ENCODE measurements at places on chromosomes 4 and X.

- no peak for DNase-seq
Measured at GRCh38 chr4:153440475-153440874, 25.7 kb upstream of the TMEM131L start.

DNA sequence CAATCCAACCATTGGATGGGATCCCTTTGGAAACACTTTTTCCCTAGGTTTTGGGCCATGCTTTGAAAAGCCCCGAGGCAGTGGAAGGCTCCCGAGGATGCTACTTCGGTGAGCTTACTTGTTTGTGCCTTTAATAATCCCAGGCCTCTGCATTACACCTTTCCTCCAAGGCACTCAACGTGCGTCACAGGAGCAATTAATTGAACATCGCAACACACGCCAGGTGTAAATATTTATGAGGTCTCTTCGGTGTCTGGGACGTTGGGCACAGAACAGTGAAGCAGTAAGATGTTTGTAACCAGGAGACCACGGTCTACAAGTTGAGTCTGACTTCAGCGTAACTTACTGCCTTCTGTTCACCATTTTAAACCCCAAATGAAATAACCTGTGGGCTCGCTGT is 97.3 kb downstream of the CLNK start:
- DNase-seq = no peak

DNA sequence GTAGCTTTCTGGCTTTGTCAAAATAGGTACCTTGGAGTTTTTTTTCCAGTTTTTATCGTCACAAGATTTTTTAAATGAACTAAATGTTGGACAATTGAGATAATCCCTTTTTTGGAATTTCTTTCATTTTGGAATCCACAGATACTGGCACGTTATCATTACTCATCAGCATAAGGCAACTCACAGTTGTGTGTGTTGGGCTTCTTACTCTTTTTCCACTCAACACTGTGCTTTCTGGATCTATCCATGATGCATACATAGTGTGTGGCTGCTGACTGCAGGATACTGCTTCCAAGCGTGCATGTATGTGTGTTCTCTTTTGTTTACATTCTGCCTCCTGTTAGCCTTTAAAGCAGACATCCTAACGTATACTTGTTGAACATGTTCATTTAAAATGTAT is 113.5 kb upstream of the FAM9A start:
- no peak for DNase-seq

- no peak for DNase-seq
Measured at GRCh38 chr4:6776920-6777635, 5.4 kb upstream of the KIAA0232 start.

GRCh38 chrX:24426921-24427746 is 38.0 kb upstream of the PDK3 start:
- DNase-seq = no peak

DNA sequence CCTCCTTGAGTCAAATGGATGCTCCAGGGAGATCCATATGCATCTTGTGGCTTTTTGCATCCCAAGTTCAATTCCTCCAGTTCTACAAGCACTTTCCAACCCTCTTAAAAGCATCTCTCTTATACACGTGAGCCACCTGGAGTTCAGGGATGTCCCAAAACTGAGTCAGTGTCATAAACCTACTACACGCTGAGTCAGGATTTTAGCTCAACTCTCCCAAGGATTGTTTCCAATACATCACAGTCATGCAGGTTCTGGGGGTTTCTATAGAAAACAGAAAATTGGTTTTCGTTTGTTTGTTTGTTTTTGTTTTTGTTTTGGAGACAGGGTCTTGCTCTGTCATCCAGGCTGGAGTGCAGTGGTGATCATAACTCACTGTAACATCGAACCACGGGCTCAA is 25.9 kb upstream of the ESX1 start:
- DNase-seq = no peak

DNA sequence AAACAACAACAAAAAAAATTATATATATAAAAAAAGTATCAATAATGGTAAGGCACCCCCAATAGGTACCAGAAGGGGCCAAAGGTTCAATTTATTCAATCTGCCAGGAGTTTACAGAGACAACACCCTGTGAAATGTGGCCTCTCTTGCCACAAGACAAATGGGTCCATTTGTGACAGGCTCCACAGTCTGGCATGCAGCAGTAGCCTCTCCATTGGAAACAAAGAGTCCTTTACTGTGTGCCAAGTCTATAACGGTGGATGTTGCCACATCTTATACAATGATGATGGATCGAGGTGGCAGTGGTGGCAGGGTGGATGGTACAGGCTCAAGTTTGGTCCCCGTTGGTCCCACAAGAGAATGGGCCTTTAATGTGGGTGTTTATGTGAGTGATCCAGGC is 70.1 kb upstream of the SH3RF1 start:
- no peak for DNase-seq

GRCh38 chrX:45602151-45602550 is 401.5 kb upstream of the DIPK2B start:
- DNase-seq = no peak

DNA sequence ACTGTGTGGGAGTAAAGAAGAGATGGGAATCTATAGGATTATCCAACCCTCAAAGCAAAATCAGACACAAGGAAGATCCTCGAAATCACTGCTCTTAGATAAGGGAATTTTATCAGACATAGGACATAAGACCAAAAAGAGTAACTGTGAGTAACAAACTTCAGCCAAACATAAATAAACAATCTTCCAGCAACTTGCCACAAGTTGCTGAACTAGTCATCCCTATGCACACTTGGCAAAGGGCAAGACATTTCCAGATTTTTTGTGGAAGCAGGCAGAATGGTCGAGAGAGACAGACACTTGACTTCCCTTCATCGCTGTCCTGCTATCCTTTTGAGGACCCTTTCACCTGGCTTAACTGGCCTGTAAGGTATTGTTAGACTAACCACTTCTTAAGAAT is 89.6 kb downstream of the KCNIP4 start:
- DNase-seq = no peak

GRCh38 chr4:143335979-143336780 is 496 bp upstream of the GAB1 start:
- peak; percentile 66 for DNase-seq

- no peak for DNase-seq
Measured at GRCh38 chr4:22348410-22348809, 167.5 kb downstream of the ADGRA3 start.

- DNase-seq = no peak
Measured at GRCh38 chr4:139808808-139809756, 143.5 kb downstream of the MGST2 start.

DNA sequence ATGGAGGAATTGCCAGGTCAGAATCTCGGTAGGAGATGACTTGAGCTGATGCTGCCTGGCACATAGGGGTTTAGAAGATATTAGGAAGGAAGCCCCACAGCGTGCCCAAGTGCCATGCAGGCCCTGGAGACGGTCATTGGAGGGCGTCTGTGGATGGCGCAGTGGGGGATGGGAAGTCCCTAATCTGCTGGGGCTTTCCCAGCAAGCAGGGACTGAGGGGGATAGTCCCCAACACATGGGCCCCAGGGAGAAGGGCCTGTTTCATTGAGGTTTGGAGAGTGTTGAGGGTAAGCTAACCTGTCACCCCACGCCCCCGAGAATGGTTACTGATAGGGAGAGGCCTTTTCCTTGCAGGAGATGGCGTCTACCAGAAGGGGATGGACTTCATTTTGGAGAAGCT is 7.8 kb downstream of the TAFAZZIN start:
- no peak for DNase-seq

GRCh38 chrX:74405973-74406489 is 15.3 kb upstream of the SLC16A2 start:
- no peak for DNase-seq

GRCh38 chr4:128385683-128386304 is 98.2 kb upstream of the PGRMC2 start:
- peak; percentile 10 for DNase-seq

GRCh38 chr4:164383358-164384220 is 370.3 kb upstream of the SMIM31 start:
- DNase-seq = no peak

Data from GM13977 (cell line).